ENCODE measurements at places on chromosomes 12 and 14.

GRCh38 chr12:29082522-29082921 lies 66.6 kb upstream of the FAR2 start:
- no peak for DNase-seq

DNA sequence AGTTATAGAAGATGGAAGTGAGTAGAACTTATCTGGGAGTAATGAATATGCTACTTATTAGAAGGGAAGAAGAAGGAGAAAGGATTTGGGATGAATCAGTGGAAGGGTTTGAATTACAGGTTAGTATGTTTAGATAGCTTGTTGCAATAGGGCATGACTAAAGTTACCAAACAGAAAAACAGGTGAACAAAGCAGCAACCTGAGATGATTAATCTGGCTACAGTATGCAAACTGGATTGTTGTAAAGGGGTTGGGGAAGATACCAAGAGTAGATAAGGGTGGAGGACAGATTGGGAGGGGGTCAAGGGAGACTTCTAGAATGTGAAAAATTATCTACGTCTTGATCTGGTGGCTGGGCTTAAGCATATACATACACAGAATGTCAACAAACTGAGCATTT lies 73.4 kb upstream of the CLEC14A start:
- DNase-seq: no peak

- DNase-seq: no peak
Observed at GRCh38 chr14:105479431-105480158, 5.0 kb downstream of the CRIP2 start.

- no peak for DNase-seq
Observed at GRCh38 chr12:33575346-33575745, 135.7 kb upstream of the SYT10 start.

DNA sequence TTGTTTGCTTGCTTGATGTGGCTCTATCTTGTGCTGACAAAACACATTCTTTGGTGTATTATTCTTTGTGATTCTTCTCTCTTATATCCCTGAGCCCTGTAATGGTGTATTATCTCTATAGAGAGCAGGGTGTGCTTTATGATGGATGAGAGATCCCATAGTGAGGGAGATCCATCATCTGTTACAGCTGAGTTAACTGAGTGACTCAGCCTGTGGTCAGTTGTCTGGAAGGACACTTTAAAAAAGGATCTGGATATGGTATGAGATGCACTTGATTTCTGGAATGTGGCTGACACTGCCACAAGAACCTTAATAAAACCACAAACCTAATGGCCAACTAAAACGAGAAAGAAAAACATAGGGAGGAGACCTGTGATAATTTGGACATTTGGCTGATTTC lies 461.4 kb upstream of the SYT1 start:
- peak; percentile 81 for DNase-seq

DNA sequence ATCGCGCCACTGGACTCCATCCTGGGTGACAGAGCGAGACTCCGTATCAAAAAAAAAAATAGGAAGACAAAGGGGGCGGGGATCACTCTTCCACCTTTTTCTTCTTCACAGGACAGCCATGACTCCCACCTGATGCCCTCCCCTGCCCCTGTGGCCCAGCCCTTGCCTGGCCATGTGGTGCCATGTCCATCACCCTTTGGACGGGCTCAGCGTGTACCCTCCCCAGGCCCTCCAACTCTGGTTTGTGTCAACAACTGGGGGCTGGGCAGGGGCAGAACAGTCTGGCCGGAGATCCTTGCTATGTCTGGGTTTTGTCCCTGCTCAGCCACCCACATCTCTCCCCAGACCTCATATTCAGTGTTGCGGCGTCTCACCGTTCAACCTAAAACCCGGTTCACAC lies 5.8 kb downstream of the TROAP start:
- DNase-seq: no peak

GRCh38 chr12:122850048-122850445 lies 14.8 kb downstream of the HIP1R start:
- DNase-seq: no peak

DNA sequence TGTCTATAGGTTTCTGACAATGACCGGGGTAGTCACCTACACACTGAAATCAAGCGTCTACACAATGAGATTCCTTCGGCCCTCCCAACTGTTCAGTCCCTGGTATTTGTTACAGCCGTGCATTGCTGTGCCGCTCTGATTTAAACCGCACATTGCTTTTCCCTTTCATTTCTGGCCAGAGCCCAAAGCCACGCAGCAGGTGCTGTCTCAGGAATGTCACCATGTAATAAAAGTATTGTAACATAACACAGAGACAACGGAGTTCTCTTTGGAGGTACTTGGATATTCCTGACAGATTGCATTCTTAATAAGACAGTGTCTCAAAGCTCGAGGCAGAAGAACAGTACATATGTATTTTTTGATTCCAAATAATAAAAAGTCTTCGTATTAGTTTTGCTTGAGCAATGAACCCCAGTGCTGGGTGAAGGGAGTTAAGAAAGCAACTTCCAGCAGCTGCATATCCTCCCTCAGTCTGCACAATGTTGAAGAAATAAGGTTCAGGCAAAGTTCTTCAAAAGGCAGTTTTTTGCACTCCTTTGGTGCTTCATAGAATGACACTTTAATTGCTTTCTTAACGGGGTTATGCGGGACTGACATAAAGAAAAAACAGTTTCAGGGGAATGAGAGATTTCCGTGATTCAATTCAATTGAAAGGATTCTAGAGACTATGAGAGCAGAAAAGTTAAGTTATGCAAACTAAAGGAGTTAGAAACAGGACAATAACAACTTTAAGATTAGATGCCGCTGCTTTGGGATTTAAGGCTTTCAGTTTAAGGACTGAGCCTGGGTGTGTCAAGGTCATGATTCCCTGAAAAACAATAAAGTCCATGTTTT lies 288.7 kb upstream of the FLRT2 start:
- no peak for DNase-seq

Measured in HT1080 (cell line).